Cerebellar nuclear complex (tissue), 1 donor: ENCODE measurements at places on chromosomes 1 and 21.

DNA sequence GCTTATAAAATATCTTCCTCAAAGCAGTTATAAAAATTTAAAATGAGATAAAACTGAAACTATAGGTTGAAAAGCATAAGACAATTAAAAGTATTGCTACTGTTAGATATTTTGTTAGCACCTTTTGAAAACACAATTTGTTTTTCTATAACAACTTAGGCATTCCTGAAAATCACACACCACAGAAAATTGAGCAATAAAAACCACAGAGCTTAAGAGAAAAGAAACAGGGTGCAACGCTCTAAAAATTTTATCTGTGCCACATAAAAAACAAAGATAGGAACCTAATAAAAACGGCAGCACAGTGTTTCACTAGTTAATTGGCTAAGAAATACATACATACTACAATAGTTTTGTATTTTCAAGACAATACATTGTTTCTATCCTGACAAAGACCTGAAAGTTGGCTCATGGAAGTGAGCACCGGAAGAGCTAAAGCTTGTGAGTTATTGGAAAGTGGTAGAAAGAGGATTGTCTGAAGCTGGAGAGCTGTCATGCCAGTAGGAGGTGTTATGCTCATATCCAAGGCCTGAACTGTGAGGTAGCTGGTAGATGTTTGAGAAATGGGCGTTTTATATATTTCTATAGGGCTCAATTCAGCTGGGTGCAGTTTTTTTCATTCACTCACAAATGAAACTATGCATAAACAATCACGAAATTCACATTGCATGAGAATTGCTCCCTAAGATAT is 45.8 kb downstream of the RGS7 start:
- DNase-seq, result no peak

- DNase-seq, result no peak
Observed at GRCh38 chr21:42599486-42599885, 53.9 kb upstream of the PDE9A start.

- DNase-seq, result no peak
Observed at GRCh38 chr1:4324525-4324924, 329.9 kb upstream of the AJAP1 start.

GRCh38 chr1:9724706-9725476 is 73.4 kb downstream of the PIK3CD start:
- no peak for DNase-seq

DNA sequence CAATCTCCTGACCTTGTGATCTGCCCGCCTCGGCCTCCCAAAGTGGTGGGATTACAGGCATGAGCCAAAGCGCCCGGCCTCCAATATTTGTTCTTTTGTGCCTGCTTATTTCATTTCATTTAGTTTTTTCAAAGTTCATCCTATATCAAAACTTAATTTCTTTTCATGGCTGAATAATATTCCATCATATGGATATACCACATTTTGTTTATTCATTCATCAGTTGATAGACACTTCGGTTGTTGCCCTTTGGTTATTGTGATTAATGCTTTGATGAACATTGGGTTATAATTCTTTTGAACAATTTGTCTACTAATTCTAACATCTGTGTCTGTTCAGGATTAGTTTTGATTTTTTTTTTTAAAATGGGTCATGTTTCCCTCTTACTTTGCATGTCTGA is 41.7 kb downstream of the SFPQ start:
- no peak for DNase-seq

- no peak for DNase-seq
Observed at GRCh38 chr1:221059506-221059905, 180.3 kb downstream of the HLX start.

DNA sequence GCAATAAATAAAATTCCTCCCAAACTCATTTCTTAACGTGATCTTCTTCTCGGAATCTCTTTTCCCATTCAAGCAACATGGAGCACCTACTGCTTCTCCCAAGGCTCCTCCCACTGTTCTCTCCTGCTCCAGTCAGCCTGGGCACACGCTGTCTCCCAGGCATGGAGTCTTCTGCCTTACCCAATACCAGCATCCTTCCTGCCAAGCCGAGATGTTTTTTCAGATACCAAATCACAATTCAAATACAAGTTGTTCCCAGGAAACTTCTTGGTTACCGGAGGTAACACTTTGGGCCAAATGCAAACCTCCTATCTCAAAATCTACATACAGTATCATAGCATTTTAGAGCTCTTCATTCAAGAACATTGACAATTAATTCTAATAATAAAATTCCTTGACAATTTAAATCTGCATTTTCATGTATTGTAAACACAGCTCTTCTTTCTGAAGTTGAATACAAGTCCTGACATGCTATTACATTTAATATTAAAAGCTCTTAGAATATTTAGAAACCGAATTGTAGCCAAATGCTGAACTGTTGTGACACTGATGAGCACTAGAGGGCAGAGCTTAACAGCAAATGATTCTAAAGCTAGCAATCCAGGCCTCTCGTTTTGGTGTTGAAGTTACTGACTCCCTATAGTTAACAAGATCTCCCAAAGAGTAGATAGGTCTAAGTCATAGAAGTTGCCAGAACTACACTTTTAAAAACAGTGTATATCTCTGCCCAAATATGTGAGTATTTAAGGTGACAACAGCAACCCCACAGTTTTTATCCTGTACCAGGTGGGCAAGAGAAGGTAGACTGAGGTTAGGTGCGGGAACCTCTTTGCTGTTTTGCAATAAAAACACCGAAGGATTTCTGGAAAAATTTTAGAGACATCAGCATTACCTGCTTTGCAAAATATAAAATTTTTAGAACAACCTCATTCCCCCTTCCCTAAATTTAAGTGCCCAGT is 52.3 kb downstream of the BCAR3 start:
- DNase-seq, result no peak

- no peak for DNase-seq
Observed at GRCh38 chr1:46755121-46755520, 36.2 kb upstream of the EFCAB14 start.

DNA sequence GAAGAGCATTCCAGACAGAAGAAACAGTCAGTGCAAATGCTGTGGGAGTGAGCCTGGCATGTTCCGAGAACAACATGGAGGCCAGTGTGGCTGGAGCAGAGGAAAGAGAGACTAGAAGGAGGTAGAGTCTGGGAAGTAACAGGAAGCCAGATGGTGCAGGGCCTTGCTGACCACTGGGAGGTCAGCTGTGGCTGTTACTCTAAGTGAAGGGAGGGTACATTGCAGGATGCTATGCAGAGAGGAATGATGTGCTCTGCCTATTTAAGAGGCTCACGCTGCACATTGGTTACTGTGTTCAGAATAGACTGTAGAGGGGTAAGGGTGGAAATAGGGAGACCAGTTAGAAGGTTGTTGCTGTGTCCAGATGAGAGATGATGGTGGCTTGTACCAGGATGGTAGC is 88.6 kb upstream of the CACNA1E start:
- no peak for DNase-seq

DNA sequence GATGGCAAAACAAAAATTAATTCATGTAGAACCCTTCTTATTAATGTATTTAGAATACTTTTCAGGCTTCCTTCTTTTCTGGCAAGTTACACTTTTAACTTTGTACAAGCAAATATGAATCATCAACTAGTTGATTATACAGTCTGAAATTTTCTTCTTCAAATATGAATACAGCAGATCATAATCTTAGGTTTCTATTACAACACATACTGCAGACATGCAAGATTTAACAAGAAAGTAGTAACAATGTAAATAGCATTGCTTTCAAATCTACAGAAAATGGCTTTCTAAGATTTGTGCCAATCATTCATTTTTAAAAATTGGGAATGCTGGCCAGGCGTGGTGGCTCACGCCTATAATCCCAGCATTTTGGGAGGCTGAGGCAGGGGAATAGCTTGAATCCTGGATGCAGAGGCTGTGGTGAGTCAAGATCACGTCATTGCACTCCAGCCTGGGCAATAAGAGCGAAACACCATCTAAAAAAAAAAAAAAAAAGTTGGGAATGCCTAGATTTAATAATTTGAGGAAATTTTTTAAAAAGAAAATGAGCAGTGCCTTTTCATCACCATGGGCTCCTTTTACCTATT is 68.4 kb upstream of the DPYD start:
- DNase-seq, result no peak

DNA sequence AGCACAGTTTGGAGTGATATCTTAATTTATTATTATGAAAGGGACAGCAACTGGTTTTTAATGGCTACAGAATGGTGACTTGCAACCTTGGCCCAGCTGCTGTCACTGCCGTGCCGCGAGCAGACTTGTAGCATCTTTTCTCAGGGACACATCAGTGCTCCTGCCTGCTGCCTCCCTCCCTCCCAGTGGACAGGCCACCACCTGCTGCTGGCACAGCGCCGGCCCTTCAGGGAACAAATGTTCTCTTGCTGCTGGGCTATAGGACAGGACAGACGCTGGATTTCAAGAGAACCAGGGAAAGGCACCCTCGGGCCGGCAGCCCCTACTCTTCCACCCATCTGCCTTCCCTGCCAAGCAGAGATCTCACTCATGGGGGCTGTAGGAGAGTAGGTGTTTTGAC is 413.8 kb upstream of the NFIA start:
- peak; percentile 11 for DNase-seq

GRCh38 chr1:118339400-118340124 is 154.5 kb upstream of the SPAG17 start:
- DNase-seq, result no peak

GRCh38 chr1:40393173-40393572 is 19.6 kb downstream of the SMAP2 start:
- DNase-seq, result no peak

DNA sequence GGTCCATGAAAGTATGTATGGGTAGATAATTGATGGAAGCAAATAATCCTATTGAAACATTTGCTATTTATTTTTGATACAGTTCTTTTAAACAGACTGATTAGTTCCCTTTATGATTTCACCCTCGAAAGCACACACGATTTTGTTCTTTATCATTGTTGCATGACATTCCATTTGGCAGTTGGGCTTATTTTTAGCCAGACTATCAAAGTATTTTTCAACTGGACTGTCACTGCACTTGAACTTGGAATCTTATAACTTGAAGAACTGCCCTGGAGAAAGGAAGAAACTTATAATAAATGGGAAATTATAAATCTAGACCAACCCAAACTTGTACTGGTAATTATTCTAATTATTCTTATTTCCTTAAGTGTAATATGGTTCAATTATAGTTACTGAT is at the start of gene TNNI3K:
TSS of gene TNNI3K (plus strand) at position 235 of the 400 bp plus-strand sequence. CDS start at position 300, 65 bp downstream.
- no peak for DNase-seq

DNA sequence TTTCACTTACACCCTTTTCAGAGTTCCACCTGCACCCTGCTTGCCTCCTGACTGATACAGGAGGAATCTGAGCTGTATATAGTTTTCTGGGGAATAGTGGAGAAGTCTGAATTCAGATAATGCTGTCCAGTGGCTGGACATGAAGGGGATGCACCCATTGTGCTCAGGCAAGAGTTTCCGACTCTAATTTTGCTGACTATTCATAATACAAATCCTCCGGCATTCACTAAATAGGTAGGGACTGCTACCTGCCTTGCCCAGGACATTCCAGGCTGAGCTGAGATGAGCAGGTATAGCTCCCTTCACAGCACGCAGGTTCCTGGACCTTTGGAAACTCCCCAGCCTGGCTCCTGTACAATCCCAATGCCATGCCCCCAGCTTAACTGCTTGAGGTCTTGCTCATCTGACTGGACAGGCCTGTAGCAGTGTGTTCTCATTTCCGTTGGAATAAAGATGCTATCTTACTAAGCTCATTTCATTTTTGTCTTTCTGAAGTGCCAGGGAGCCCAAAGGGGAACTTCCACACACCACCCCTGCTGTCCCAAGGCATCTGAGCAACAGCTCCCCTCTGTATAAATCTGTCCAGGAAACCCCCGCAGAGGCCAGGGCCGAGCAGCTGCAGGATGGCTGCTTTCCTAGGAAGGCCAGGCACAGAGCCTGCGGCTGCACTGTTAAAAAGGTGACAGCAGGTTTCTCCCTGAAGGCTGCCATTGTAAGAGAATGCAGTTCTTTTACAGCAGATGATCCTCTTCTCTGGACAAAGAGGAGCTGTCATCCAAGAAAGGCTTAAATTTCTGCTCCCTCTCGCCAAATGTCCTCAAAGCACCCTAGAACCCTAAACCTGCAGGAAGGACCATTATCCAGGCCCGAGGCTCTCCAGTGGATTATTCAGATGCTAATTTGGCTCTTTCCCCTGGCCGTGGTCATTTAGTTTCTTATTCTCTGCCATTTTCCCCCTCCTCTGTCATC is 21.7 kb upstream of the VASH2 start:
- DNase-seq, result no peak

GRCh38 chr1:111141245-111142220 is 1.5 kb downstream of the CEPT1 start:
- no peak for DNase-seq
